ENCODE measurements at places on chromosomes 6 and 20.

DNA sequence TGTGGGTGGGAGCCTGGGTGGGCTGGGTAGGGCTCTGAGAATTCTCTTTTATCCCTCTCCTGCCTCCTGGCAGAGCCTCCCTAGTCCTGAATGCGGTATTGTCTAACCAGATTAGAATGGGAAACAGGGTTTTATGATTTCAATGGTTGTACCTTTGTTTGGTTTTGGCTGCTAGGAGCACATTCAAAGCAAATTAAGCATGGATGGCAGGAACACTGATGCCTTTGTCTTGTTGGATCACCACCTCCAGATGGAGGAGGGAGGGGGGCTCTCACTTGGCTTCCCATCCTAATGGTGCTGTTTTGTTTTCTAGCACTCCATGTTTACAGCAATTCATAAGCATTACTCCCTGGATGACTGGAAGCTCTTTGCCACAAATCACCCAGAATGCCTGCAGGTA, 11.6 kb downstream of the GMPR start:
- no peak for DNase-seq

GRCh38 chr6:23200946-23201345, 631.6 kb downstream of the HDGFL1 start:
- no peak for DNase-seq

GRCh38 chr6:17032988-17033634, 68.7 kb upstream of the STMND1 start:
- no peak for DNase-seq

DNA sequence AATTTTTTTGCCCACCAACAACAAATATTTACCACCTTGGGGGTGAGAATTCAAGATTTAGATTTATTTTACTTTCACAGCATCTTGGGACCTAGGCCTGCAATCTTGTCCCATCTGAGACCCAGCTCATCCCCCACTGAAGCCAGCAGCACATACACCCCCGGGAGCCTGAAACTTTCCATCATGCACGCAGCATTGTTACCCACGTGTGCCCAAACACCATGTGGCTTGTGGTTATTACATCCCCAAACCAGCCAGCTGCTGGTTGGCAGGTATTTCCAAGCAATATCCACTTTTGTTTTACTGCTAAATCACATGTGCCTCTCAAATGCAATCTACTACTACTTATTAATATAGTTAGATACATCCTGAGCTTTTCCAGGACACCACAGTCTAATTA, 149.3 kb upstream of the NT5E start:
- DNase-seq, result no peak

- no peak for DNase-seq
These were observed 142.2 kb downstream of the NFATC2 start for GRCh38 chr20:51400051-51400926.

GRCh38 chr20:51446656-51447055, 95.9 kb downstream of the NFATC2 start:
- no peak for DNase-seq

GRCh38 chr20:32585011-32585585, at the start of gene NOL4L:
NOL4L (minus strand) TSS chr20:32585333; CDS start chr20:32584890, 443 bp downstream.
- DNase-seq, result peak; percentile 70

DNA sequence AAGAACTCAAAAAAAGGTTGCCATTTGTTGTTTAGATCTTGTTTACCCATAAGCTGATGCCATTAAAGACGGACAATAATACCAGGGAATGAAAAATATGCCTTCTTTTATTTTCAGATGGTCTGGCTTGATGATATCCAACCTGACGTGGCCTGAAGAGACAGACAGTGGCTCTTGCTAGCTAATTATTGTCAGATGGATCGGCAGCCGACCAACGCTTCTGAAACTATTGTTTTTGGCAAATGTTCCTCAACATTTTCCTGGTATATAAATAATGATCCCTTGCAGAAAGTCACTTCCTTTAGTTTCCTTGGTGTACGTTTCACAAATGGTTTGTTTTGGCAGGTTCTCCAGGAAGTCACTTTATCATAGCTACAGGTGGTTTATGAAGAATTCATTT, 290.9 kb upstream of the TSHZ2 start:
- no peak for DNase-seq

GRCh38 chr6:31556307-31556706, 8.9 kb downstream of the NFKBIL1 start:
- no peak for DNase-seq

- DNase-seq, result no peak
These were observed 129.8 kb upstream of the EDN1 start for GRCh38 chr6:12160326-12160725.

DNA sequence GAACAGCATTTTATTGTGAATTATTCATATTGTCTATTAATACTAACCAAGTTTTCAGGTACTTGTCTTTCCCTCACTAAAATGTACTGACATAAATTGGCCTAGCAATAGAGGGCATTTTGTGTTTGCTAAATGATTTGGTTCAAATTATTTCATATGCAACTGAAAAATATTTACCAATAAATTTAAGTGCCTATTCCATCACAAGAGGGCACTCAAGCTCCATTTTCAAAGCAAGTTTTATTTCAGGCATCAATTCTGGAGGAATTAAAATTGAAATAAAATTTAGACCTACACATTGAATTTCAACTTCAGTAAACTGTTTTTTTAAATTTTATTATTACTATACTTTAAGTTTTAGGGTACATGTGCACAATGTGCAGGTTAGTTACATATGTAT, 114.3 kb upstream of the SYNCRIP start:
- peak; percentile 48 for DNase-seq

DNA sequence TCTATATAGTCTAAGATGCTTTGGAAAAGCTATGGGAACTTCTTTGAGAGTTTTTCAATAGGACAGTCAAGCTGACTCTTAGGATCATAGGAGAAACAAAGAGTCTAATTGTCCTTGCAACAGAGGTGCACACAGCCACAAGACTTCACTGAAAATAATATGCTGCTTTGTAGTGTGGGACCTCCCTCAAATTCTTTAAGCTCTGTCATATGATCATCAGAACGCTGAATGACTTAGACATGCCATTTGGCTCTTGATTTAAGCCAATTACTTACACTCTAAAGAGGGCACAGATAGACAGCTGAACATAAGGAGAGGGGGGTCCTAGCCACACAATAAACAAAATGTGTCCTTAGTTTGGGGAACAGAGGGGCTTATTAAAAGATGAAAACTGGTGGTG, 818.7 kb upstream of the GJE1 start:
- no peak for DNase-seq

DNA sequence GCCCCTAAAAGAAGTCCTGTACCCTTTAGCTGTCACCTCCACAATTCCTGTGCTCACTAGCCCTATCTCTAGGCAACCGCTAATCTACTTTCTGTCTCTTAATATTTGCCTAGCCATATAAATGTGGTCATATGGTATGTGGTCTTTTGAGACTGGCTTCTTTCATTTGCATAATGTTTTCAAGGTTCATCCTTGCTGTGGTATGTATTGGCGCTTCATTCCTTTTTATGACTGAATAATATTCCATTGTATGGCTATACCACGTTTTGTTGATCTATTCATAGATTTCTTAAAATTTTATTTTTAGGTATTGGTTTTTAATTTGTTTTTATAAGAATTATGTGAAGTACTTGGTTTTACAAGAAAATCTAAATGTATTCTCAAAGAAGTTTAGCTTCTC, 70.0 kb downstream of the MAP3K4 start:
- DNase-seq, result no peak

- no peak for DNase-seq
These were observed 96.9 kb upstream of the BHLHE23 start for GRCh38 chr20:63103402-63104311.

DNA sequence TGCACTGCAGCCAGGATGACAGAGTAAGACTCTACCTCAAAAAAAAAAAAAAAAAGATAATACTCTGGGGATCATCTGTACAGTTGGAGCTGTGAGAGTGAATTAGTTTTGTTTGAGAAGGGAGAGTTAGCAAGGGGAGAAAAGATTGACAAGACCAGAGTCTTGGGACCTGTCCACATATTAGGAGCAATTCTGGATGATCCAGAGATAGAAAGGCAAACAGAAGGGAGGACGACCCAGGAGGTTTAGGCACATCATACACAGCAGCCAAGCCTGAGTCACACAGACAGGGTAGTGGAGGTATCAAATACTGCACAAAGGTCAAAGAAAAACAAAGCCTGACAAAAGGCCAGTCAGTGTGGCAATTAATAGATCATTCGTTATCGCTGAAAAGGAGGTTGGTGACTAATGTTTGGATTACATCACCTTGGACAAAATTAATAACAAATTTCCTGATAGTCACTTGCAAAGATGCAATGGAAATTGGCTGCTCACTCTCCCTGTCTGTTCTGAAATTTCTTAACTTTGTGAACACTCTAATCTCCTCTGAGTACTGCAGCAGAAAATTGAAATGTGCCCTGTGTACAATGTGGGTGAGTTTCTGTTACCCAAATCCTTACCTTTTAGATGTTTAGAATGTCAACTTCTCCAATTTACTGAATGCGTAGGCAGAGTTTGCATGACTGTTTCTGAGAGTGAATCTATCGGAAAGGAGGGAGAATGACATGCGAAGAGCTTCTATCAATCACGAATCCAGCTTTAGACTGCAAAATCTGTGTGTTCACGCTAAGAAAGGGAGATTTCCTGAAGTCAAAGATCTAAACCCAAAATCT, 105.4 kb downstream of the TSHZ2 start:
- DNase-seq, result no peak

- DNase-seq, result no peak
These were observed 198.7 kb upstream of the DTNBP1 start for GRCh38 chr6:15861486-15861885.

DNA sequence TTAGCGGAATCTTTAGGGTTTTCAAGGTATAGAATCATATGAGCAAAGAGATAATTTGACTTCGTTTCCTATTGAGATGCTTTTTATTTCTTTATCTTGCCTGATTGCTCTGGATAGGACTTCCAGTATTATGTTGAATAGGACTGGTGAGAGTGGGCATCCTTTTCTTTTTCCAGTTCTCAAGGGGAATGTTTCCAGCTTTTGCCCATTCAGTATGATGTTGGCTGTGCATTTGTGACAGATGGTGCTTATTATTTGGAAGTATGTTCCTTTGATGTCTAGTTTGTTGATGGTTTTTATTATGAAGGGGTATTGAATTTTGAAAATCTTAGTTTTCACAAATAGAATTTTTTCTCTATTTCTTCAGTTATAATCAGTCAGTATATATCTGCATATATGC, 656.6 kb upstream of the MAP3K7 start:
- DNase-seq, result no peak

DNA sequence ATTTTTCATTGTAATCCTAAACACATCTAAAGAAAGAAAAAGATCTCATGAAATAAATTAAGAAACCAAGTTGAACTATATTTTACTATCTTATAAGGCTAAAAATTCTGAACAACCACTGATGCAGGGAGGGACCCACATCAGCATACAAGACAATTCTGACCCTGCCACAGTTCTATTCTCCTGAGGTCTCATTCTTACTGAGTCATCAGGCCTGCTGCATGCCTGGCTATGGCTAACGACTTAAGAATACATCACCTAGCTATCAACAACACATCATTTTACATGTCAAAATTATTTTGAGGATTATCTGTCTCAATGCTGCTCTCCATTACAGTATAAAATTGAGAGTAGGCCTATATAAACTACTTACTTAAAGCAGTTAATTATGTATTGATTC, 52.9 kb downstream of the FBXL4 start:
- no peak for DNase-seq

- no peak for DNase-seq
These were observed 105.4 kb upstream of the ESR1 start for GRCh38 chr6:151701911-151702562.

DNA sequence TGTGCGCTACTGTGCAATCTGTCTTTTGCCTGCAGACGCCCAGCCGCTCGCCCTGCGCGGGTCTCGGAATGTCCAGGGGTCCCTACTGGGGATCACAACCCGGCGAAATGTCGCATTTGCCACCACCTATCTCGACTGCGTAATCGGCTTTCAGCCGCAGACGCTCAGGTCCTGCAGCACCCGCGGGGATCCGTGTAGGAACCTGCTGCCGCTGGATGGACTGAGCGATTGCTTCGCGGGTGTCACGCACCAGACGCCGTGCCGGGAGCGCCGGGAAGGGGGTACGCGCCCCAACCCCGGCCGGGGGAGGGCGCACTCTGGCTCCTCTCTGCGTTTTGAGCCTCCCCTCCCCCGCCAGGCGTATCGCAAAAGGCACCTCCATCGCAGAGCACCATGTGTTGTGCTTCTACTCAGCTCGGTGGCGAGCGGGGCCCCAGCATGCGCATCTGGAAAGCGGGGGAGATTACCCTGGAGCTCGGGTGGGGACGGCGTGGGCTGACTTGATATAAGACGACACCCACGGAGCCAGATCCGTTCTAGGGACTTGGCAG, 747 bp upstream of the PTPRA start:
- DNase-seq, result peak; percentile 91

GRCh38 chr6:19538096-19538495, 299.1 kb upstream of the ID4 start:
- no peak for DNase-seq

- DNase-seq, result no peak
These were observed 44.8 kb downstream of the ATRN start for GRCh38 chr20:3515379-3516170.

- no peak for DNase-seq
These were observed 547.8 kb downstream of the CDH26 start for GRCh38 chr20:60506061-60506460.

DNA sequence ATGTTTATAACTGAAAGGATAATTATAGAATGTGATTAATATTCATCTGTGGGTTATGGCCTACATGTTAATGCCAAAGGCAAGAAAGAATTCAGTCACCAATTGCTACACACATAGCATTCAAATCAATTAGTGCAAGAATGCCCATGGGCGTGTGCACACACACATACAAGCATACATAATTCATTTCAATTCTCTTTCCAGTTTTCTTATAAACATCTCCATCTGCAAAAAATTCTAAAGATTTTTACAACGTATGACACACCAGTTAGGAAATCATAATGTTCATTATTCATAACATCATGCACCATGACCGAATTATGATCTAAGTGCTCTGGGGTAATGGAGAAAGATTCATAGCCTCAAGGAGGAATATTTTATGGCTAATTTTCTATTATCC, 111.0 kb upstream of the ADTRP start:
- DNase-seq, result no peak

GRCh38 chr6:111171577-111172400, 84.5 kb downstream of the SLC16A10 start:
- DNase-seq, result no peak

Measured in hematopoietic multipotent progenitor cell treated with erythropoietin and hydrocortisone succinate and interleukin-3 and kit ligand, for 6 days (in vitro differentiated cells).